ENCODE measurements at places on chromosomes 11 and 22.

- no peak for DNase-seq
These were observed 74.8 kb downstream of the SIK2 start for GRCh38 chr11:111676878-111677585.

GRCh38 chr11:17015627-17016126, 1.5 kb upstream of the PLEKHA7 start:
- DNase-seq = no peak

DNA sequence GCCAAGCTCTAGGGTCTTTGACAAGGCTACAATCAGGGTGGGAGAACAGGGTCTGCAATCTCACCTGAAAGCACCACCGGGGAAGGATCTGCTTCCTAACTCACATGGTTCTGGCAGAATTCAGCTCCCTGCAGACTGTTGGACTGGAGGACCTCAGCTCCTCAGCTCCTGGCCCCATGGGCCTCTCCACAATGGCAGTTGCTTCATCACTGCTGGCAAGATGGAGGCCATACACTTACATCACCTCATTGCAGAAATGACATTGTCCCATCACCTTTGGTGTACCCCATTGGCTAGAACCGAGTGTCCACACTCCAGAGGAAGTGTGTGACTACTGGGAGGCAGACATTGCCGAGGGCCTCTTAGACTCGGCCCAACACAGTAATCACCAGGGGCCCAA, 20.9 kb upstream of the MPPED1 start:
- no peak for DNase-seq

DNA sequence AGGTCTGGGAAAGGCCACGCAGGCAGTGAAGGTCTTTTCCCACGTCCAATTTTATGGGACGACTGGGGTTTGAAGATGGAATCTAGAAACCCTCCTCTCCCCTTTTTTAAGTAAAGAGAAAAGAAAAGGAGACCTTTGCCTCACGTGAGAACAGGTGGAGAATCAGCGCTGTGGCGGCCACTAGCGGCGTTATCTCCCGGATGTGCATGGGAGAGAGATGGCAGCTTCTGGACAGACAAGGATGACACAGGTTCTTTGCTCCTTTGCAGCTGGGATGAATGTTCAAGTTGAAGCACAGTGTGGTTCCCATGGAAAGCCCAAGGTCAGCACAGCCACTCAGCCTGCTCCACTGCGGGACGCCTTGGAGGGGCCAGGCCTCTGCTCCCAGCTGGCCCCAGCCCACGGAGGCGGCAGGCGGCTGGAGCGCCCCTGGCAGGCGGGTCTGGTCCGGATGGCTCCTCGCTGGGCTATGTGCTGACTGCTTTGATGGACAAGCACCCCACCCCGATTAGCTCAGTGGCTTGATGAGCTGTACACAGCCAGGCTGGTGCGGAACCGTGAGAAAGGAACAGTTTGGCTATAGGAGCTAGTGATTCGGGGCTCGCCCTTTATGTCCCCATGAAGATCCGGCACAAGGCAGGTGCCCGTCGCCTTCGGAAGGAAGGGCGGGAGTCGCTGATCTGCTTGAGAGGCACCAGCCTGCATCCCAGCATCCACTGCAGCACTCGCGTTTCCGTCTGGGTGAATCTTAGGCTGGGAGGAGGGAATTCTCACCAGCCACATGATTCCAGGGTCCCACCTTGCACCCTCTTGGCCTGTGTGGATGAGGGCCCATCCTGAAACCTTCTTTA, 14.5 kb upstream of the BID start:
- no peak for DNase-seq

- no peak for DNase-seq
These were observed 4.6 kb downstream of the ISX start for GRCh38 chr22:35070451-35071093.

- DNase-seq = no peak
These were observed 62.9 kb upstream of the BID start for GRCh38 chr22:17836992-17837742.

DNA sequence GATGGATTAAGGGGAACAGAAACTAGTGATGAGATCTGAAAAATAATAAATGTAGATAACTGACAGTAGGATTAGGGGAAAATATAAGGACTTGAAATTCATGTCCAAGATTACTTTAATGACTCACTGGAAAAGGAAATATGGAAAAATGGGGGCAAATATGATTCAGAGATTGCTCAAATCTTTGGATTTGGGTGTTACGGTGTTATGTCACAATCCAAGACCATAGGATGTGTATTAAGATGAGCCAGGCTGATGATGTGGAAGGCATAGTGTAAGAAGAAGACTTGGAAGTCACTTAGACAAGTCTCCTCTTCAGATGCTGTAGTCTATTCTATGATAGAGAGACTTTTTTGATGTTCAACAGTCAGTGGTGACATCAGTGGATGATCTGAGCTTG, 323.7 kb downstream of the LUZP2 start:
- DNase-seq = no peak

- DNase-seq = no peak
These were observed 56.8 kb downstream of the ZBTB16 start for GRCh38 chr11:114116357-114116756.

DNA sequence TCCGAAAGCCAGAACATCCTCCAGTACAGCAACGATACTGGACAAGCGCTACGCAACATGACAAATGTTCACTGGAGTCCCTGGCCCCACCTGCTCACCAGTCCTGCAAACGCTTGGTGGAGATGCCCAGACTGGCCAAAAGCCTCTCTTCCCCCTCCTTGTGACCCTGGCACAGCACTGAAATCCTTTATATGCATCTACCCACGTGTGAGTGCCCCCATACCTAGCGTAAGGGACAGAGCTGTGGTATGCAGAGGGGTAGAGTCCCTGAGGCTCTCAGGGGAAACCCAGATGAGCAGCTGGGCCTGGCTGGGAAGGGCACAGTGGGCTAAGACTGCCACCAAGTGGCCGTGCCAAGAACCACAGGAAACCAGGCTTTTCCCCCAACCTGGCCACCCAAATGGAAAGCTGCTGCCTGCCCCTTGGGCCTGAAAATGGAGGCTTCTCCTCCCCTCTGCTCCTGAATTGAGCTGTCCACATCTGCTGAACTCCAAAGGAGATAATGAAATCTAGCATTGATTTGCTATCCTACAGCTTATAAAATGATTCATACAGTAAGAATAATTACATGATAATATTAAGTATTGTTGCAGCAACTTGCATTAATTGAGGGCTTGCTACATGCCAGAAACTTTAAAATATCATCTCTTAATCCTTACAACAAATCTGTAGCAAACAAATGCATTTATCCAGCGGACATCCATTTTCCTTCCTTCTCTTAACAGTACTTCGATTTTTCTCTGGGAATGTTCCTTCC, 24.8 kb upstream of the TTC12 start:
- peak; percentile 39 for DNase-seq

DNA sequence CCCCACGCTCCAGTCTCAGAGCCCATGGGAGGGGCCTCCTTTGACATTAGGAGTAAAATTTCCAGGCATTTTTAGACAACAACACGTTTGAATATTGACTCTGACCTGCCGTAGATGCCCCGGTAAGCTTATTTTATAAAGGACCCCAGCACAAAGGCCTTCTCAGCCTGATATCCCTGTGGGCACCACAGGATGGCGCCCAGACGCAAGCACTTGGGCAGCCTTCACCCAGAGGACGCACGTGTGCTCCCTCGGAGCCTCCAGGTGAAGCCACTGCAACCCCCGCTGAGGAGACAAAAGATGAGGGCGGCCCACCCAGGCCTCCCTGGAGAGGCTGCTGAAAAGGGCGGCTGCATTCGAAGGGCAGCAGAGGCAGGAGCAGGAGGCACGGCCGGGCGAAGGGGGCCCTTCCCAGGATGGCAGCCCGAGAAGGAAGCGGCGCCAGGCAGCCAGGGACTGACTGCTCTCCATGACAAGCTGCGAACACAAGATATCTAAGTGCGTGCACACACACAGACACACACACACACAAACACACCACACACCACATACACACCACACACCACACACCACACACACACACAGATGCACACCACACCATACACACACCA, 15.2 kb upstream of the TH start:
- peak; percentile 18 for DNase-seq

DNA sequence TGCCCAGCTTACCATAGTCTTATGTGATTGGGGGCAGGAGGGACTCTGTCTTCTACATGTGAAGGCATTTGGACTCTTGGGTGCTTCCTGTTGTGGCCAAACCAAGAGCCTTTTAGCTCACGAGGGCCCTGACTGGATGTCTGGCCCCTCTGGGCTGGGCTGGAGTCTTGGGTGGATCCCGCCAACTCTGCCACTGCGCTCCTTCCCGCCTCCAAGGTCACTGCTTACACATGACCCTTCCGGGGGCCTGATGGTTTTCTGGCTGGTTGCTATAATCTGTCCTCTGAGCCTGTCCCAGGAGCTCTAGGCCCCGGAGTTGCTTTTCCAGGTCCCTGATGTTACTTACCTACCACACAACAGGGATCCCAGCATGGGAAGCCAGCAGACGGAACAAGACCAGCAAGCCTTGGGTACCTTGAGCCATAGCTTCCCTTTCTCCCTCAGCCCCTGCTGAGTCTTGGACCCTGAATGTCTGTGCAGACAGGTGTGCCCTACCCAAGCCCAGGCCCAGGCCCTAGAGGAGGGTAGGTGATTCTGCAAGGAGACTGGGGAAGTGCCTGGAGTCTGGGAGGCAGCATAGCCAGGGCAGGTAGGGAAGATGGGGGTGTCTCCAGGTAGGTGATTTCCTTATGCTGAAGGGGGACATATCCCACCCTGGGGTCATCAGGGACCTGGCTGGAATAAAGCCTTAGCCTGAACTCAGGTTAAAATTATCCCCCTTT, 100.3 kb downstream of the TSPAN18 start:
- DNase-seq = no peak

DNA sequence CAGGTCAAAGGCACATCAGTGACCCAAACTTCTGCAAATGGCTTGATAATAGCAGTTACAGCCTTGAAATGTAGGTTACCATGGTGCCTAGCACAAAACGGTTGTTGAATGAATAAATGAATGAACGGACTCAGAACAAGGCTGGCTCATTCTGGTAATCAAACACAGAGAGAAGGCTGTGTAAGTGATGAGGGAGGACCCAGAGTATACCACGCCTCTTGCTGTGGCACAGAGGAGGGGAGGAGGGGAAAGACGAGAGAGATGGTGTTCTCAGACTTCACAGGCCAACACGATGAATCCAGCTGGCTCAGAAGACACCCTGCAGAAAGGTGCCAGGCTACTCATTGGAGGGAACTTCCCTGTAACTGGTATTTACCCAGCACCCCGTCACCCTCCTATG, 38.3 kb downstream of the PC start:
- no peak for DNase-seq

GRCh38 chr11:2708757-2709281, 9.0 kb upstream of the KCNQ1OT1 start:
- no peak for DNase-seq

DNA sequence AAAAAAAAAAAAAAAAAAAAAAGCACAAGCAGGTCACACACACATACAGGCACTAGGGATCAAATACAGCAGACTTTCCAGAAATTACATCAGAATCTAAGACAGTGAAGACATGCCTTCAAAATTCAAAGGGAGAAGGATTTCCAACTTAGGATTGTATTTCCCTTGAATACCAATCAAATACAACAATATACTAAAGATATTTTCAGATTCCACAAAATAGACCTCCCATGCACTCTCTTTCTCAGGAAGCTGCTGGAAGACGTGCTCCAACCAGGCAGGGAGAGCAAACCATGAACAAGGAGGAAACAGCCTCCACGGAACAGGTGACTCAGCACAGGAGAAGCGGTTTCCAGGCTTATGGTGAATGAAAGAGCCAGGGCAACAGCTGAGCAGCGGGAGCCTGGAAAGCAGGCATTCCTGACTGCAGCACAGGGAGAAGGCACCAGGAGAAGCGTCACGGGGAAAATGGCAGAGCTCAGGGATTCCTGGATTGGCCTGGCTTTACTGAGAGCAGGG, 32.0 kb downstream of the TMEM184B start:
- DNase-seq = no peak

GRCh38 chr11:8776209-8776608, 93.6 kb downstream of the RPL27A start:
- no peak for DNase-seq

DNA sequence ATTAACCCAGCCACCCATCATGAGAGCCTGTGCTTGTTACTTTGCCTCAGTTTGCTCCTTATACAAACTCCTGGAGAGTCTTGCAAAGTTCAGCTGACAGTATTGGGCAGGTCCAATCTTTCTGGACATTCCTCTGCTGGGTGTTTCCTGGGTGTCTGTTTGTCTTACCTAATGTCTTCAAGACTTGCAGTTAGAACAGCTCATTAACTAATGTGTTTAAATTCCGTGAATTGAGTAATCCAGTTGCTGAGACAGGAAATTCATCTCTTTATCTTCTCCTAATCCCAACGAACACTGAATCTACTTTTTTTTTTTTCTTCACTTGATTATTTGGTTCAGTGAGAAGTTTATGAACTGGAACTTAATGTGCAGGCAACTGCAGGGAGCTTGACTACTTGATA, 20.6 kb downstream of the BCO2 start:
- DNase-seq = no peak

GRCh38 chr11:106477776-106478175, 400.3 kb downstream of the AASDHPPT start:
- DNase-seq = no peak
